ENCODE measurements at places on chromosomes 6 and 20.
A peak's percentile ranks its signal among the peaks of the same experiment; 100 is the strongest.

GRCh38 chr6:115540077-115540869 lies 520.4 kb downstream of the FRK start:
- no peak for DNase-seq

GRCh38 chr6:42779521-42779920 lies 2.3 kb upstream of the BICRAL start:
- DNase-seq, result no peak

- no peak for DNase-seq
Measured at GRCh38 chr6:18034798-18035202, 47.4 kb upstream of the KIF13A start.

- no peak for DNase-seq
Measured at GRCh38 chr6:148793721-148794120, 46.9 kb downstream of the UST start.

DNA sequence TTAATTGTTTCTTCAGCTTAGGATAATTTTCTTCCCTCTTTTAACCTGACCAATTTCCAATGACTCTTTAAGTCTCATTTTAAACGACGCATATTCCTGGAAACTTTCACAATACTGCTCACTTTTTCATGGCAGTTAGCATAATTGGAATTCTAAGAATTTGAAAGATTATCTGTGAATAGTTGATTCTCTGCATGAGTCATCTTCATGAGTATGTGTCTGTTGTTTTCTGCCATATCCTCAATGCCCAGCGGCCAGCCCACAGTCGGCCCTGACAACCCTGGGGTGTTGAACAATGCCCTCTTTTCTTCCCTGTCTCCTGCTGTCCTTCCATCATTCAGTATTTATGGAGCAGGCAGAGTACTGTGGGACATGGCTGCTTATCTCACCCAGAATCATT lies 554.2 kb downstream of the CDH26 start:
- peak; percentile 25 for DNase-seq

GRCh38 chr6:2714111-2714895 lies 36.4 kb downstream of the MYLK4 start:
- DNase-seq, result no peak

DNA sequence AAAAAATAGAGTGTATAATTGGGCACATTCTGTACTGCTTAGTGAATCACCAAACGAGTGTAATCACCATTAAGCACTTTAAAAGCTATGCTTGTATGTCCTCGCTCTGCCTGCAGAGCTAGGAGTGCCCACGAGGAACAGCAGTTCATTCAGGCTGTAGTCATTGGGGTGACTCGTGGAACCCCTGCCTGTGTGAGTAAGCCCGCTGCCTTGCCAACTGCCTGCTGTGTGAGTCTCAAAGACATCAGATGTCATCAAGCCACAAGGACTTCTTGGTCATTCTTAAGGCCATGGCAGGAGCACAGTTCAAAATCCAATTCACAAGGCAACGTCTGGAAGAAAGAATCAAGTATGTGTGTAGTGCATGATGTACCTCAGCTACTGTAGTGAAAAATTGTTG lies 60.4 kb downstream of the FOXO3 start:
- DNase-seq, result no peak

DNA sequence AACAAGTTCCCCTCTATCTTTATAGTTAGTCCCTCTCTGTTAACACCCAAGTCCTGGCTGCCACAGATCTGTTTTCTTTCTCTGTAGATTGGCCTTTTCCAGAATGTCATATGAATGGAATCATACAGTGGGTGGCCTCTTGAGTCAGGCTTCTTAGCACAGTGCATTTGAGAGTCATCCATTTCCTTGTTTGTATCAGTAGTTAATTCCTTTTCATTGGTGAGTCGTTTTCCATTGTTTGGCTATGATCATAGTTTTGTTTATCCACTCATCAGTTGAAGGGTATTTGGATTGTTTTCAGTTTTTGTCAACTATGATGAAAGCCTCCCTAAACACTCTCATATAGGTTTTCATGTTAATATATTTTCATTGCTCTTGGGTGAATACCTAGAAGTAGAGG lies 248.3 kb downstream of the ARID1B start:
- no peak for DNase-seq

GRCh38 chr20:5844063-5844681 lies 94.0 kb downstream of the SHLD1 start:
- peak; percentile 45 for DNase-seq

DNA sequence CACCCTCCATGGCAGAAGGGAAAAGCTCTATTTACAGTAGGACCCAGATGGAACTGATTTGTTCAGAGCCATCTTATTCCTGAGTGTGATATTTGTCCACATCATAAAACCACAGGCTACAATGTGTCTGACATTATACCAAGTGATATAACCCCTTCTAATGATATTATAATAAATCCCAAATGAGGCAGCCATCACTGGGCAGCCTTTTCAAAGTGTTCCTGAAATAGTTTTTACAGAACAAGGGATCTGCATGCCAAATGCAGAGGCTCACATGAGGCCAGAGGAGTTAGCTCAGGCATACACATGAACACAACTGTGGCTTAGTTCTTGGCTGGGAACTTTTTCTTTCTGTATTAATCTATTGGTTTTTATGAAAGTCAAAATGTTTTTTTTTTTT lies 207.7 kb downstream of the MAFB start:
- no peak for DNase-seq

Measured in SW 1271 (cell line).